ENCODE measurements at places on chromosomes 3 and 15.

GRCh38 chr3:194688200-194688740, 2.6 kb downstream of the FAM43A start:
- DNase-seq: no peak

- DNase-seq: no peak
Observed at GRCh38 chr15:83285284-83285978, 967 bp upstream of the BNC1 start.

DNA sequence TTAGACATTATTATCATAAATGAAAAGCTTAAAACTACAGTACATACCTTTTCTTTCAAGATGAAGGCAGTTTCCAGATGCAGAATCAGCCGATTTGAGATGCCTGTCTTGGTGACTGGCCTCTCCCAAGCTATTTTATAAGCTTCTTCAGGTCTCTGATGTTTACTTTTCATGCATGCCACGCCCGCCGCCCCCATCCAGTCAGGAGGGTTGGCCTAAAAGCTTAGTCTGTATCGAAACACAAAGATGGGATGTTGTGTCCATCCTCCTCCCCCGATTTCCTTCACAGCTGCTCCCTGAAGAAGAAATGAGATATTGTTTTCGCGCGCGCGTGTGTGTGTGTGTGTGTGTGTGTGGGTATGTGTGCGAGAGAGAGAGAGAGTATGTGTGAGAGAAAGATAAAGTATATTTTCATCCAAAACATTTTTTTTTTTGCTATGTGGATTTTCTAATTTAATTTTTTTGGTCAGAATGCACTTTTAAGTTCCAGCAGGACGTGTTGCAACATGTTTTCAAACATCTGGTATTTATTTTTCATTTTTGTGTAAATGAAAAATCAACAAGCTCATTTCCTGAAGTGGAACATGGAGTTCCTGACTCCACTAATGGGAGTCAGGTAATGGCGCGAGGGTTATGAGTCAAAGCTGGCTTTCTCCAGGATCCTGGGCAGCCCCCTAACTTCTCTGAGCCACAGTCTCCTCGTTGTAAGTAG, at the start of gene APOD:
APOD (minus strand) TSS at position 110 of the 712 bp plus-strand sequence. CDS start 4,479 bp downstream, outside the sequence.
- no peak for DNase-seq

- no peak for DNase-seq
Observed at GRCh38 chr3:27840807-27841594, 118.9 kb upstream of the EOMES start.

- DNase-seq: no peak
Observed at GRCh38 chr3:16396202-16396601, 117.3 kb downstream of the RFTN1 start.

DNA sequence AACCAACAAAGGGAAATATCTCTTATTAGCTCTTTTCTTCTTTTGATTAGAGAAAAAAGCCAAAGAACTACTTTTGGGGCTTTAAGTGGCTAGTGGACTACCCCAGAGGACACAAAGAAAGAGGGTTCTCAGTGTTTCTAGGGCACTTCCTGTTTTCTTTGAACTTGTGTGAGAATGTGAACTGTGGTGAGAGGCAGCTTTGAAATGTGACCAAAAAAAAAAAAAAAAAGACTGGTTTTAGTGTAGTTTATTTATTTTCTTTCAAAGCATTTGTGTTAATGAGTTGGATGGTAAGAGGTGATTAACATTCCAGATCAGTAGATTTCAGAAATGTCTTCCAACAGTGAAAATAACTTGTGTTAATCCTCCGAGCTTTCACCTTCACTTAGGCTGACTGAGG, 32.4 kb downstream of the SELENOT start:
- DNase-seq: no peak

GRCh38 chr3:58973796-58974195, 76.0 kb downstream of the CFAP20DC start:
- no peak for DNase-seq

DNA sequence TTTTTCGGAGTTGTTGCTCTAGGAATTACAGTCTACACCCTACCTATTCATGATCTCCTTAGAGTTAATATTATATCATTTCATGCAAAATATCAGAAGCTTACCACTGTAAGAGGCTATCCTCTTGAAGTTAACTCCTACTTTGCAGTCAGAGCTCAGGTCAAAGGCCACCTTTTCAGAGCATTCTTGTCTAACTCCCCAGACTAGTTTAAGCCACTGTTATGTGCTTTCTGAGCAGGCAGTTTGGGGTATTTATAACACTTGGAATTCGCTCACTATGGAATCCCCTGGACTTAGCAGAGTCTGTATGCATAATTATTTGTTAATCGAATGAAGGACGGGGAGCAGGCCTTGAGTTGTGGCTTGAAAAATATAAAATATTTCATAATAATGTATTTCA, 21.7 kb downstream of the MED12L start:
- no peak for DNase-seq

DNA sequence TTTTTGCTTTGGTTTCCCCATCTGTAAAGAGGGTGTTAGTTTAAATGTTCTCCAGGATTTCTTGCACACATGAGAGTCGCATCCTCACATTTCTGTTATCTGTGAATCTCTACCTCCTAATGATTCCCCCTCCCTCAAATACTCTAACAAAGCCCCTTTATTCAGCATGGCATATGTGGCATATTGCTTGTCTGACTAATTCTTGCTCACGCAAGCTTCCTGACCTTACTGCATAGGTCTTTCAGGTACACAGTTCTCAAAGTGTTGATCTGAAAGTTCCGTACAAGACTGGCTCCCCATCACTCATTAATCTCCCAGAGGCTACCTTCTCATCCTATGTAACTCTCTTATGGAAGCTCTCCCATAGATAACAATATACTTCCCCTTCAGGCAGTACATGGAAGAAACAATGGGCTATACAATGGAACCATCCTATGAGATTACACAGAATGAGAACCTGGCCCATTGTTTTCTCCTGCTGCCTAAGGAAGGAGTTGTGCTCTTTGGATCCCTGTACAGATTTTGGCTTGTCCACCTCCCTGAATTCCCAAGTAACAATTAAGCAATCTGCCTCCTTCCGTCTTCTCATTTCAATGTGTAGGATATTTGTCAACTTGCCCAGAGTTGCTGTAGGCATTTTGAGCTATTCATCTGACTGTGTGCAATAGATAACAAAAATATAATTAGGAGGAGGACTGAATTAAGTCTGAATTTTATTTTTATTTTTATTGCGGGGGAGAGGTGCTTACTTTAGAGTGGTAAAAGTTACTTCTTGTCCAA, 51.0 kb downstream of the PPARG start:
- DNase-seq: no peak

DNA sequence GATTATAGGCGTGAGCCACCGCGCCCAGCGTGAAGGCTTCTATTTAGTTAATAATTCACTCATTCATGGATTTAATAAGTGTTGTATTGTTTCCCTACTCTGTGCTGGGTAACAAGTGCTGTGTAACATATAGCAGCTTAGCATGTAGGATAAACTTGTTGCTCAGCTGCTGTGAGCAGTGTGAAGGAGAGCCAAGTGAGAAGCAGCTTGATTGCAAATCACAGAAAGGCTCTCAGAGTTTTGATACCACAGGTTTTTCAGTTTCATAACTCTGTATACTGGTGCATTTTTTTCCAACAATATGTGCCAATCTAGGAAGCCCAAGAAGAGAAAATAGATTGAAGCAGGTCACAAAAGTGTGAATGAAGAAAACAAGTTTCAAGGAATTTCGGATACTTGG, 48.4 kb downstream of the AGTR1 start:
- no peak for DNase-seq

DNA sequence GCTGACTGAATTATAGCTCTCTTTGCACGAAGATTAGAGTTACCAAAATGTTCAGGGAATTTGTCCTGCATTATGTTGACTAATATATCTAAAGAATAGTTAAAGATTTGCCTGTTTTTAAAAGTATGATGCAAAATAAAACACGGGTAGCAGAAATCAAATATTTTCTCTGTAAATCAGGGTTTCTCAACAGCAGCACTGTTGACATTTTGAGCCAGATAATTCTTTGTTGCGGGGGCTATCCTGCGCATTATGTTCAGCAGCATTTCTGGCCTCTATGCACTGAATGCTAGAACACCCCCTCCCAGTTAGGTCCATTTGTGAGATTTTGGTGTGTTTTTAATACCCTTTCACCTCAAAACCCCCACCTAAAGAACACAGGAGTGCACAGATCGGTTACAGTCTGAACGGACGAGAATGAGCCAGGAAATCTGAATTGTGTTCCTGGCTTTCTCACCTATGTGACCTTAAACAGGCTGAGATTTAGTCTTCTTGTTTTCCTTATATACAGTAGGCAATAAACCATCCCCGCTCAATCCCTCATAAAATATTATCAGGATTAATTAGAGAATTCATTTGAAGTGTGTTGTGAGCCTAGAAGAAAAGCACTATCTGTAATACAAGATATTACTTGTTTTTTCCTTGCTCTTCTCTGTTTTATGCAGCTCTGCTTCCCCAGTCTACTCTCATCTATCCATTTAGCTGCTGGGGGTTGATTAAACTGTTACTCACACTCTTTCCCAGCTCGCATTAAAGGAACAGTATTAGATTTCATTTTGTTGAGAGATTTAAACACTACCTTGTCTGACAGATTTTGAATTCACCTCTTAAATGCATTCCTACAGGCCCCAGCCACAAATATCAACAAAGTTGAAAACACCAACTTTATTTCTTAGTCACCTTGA, 247.5 kb upstream of the GOLIM4 start:
- DNase-seq: no peak

DNA sequence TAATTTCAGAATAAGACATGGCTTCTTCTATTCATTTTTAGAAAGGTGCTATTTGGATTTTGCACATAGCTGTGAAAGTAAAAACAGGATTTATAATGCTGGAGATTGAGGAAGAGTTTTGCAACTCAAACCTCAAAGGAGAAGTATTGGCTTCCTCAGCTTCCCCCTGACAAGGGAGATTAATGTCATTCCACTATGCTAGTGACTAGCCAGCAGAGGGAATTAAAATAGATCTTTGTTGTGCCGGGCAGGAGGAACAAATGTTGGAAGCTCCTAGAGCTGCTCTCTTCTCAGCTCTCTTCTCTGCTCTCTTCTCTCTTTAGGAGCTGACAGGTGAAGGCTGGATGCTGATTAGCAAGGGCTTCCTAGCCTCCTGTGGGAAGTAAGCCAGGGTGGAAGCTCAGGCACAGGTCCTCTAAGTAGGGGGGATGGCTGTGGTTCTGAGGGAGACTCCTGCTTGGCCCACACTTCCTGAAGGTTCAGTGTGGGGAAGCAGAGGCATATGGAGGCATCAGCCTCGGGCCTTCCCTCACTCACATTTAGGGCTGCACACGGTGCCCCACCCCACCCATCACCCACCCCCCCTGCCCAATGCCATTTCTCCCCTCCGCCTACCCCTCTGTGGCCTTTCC, 29.6 kb downstream of the CX3CR1 start:
- DNase-seq: no peak

GRCh38 chr15:90362936-90363212, 10.8 kb downstream of the ZNF774 start:
- DNase-seq: no peak

- no peak for DNase-seq
Observed at GRCh38 chr3:6578526-6578925, 282.4 kb upstream of the GRM7 start.

Measured in stimulated activated CD4-positive, alpha-beta T cell treated with anti-CD3 and anti-CD28 coated beads, TNF-alpha, amount 100 ng/mL, for 1 hour (primary cell).